ENCODE measurements at places on chromosomes 13 and 19.

GRCh38 chr19:4477034-4477801, 5.1 kb downstream of the HDGFL2 start:
- DNase-seq = no peak

DNA sequence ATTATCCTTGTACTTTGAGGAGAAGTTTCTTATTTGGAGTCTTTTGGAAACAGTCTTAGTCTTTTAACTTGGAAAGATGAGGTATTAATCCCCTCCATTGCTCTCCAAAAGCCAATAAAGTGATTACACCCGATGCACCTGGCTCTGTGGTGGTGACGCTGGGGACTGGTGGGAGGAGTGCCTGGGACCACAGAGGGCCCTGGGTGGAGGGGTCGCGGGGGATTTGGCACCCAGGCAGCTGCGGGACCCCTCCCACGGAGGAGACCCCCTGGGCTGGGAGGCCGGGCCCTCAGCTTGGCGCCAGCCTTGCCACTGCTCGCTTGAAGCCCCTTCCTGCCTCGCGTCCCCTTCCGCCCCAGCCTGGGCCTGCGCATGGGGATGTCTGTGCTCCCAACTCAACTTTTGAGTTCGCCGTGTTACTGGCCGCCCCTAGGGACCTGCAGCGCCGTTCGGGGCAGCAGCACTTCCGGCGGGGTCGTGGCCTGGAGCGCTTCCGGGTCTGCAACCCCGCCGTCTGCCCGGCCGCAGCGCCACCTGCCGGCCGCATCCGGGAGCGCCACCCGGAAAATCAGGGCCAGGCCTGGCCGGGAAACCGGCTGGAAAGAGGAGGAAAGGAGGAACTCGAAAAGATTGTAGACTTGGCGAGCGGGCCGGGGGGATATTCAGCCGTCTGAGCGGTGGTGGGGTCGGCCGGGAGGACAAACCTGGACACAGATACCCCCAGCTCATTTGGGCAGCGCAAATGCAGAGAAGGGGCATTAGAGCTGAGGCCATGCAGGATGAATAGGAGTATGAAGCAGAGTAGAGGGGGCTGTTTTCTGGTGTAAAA, 8.4 kb downstream of the PEAK3 start:
- peak; percentile 88 for DNase-seq

GRCh38 chr13:51112771-51113170, 1.7 kb upstream of the C13orf42 start:
- no peak for DNase-seq

DNA sequence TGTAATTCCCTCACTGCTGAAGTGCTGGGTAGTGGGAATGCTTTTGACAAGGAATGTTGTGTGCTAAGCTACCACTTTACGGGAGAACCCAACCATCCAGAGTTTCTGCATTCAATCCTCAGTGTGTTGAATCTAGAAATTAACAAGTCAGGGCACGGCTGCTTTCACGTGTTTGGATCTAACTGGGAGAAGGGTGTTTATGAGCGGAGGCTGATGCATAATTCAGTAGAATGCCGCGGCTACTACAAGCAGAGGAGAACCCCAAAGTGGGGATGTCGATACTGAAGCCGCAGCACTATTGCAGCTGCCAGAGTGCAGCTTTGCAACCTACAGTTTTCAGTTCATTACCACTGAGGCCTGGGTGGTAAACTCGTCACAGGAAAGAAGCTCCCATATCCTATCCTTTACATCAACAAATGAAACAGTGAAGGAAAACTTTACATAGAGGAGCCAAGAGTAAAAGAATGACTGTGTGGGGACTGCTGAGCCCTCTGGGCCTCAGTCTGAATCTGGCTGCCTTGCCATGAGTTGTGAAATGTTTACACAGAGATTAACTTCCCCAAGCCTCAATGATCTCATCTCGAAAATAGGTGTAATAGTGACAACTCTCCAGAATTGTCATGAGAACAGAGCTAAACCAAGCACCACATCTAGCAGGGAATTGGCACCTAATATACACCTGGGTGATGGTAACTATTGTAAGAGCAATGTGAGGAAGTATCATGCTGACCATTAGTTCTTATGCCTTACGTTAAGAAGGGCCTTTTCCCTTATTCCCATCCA, 531.7 kb downstream of the MYO16 start:
- no peak for DNase-seq

DNA sequence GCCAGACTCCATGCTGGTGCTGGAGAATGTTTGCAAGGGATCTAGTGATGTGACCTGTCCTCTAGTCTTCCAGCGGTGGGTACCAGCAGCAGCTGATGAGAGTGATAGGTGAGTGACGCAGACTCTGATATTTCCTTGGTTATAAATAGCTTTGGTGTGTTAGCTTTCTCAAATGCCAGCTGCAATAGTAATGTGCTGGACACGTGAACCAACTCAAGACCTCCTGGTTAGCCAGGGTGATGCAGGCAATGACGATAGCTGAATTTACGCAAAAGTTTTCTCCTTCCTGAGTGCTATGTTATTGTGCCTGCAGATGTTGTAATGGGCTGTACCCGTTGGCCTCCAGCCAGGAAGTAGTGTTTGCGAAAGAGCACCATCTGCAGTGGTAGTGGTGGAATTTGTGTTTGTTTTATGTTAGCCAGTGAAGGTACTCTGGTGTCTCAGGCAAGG, 129.5 kb downstream of the CYSLTR2 start:
- no peak for DNase-seq

DNA sequence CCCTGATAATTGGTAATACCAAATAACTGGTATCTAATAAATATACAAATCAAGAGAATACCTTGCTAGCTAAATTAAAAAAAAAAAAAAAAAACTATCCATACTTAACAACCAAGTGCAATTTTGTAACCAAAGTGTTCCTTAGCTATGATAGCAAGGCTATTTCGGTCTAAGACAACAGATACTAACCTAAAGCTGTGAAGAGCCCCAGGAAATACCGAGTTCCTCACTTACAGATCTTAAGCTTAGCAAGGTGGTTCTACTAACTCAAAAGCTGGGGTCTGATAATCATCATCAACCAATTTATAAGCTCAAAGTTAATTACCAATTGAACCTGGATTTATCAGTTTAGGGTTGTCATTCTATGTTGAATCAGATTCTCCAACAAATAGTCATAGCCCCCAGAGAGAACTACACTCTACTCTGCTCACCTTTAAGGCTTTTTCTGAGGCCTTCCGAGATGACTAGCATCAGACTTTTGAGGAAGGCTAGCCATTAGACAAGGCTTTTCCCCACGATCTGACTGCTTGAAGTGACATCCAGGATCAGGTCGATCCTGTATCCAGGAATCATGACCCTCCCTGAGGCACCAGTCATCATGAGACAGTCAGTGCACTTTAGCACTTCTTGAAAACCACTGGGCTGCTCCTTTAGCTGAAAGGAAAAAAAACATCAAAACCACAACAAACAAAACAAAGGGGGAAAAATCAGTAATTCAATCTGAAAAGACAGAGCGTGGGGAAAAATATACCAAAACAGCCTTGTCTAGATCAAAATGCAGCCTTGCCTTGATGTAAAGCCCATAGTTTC, 31.9 kb downstream of the INTS6 start:
- no peak for DNase-seq

- DNase-seq = peak; percentile 74
Measured at GRCh38 chr13:33285420-33286124, at the start of gene STARD13. TSS of gene STARD13 (minus strand) at chr13:33285755. CDS start at chr13:33285638, 117 bp downstream.

DNA sequence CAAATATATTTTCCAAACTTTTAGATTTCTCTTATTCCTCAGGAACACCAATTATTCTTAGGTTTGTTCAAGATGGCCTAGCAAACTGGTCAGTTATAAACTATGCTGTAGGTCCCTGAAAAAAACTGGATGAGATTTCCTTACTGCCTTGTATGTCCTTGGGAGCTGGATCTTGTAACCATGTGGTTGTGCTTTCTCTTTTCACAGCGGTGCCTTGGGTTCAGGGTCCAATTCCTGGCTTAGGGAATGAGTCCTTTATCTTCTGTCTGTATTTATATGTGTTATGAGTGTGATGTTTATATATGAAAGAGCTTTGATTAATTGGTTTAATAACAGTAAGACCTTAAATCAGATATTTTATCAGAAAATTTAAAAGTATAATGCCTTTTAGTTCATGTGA, 23.5 kb upstream of the GRTP1 start:
- no peak for DNase-seq

Measured in progenitor cell of endocrine pancreas (in vitro differentiated cells).